ENCODE measurements at places on chromosomes 1 and 21.

GRCh38 chr21:35077975-35078374 lies 28.9 kb upstream of the RUNX1 start:
- DNase-seq: no peak

DNA sequence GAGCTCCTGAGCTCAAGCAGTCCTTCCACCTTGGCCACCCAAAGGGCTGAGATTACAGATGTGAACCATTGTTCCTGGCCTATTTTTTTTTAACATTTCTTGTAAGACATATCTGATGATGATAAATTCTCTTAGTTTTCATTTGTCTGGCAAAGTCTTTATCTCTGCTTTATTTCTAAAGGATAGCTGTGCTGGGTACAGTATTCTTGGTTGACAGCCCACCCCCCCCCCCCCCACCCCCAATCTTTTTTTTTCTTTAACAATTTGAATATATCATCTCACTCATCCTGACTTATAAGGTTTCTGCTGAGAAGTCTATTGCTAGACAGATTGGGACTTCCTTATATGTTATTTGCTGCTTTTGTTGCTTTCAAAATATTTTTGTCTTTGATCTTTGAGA lies 51.3 kb downstream of the PKN2 start:
- DNase-seq: no peak

DNA sequence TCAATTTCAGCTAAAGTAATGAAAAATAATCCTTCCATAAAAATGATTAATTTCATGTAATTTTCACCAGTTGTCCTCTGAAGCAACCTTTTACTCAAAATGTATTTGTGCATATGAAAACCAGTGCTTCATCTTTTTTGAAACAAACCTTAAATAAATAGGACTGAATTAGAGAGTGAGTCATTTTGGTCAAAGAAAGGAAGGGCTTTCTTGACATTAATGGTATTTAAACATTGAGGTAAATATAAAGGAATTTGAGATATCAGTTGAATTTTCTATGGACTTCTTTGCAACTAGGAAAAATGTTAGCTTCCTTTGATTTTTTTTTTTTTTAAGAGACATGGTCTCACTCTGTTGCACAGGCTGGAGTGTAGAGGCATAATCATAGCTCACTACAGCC lies 38.7 kb downstream of the SNX7 start:
- DNase-seq: no peak

DNA sequence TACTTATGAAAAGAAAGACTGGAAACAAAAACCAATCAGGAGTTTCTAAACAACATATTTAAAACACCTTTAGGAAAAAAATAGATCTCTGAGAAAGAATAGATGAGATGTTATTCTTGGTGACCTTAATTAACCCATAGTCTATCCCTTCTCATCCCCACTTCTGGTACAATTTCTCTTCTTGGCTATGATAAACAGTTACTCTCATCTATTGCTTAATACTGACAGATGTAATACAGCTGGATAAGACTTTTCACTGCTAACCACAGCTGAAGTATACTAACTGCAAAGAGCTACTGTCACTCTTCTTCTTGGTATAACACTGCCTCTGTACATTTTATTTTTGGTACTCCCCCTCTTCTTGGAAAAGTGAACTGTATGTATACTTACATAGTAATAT lies 15.2 kb downstream of the EXTL2 start:
- no peak for DNase-seq

DNA sequence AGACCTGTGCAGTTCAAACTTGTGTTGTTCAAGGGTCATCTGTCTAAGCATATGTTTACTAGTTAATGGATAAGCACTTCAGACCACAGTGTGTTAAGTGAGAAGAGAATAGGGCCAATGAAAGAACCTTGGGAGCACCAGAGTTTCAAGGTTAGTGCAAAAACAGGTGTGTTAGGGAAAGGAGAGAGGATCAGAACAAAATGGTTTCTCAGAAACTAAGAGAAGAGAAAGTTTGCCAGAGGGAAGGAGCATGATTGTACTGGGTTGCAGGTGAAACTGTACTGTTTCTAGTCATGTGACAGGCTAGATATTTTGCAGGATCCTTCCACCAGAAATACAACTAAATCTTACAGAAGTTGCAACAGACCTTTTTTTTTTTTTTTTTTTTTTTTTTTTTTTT lies 23.3 kb downstream of the RPRD2 start:
- no peak for DNase-seq

DNA sequence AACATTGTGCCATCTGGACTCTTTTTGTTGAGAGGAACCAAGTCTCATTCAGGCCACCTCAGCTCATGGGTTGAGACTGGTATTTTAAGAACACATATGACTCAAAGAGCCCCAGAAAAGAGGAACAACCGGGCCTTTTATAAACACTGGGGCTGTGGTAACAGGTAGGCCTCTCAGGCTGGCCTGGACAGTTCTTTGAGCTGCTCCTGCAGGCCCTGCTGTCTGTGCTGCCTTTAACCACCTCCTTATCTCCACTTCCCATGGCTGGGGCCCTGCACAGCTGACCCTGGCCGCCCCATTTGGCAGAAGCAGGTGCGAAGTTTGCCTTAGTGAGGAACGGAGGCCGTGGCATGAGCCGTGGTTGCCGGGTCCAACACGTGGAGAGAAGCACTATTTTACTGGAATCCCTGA lies 163.3 kb downstream of the RHOU start:
- no peak for DNase-seq

DNA sequence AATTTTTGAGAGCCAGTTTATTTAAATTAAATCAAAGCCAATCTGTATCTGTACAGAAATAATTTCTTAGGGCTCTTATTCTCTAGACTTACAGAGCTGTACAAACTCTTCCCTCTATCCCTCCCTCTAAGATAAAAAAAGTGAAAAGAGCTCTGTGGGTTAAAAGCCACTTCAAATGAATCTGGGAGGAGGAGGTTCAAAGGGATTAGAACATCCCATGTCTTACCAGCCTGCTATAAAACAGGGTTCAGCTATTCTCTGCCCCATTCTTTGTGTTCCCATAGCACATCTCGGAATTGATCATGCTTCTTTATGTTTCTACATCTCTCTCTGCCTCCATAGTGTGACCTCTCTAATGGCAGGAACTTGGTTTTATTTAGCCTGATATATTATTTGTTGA lies 19.4 kb downstream of the KIAA0319L start:
- no peak for DNase-seq

DNA sequence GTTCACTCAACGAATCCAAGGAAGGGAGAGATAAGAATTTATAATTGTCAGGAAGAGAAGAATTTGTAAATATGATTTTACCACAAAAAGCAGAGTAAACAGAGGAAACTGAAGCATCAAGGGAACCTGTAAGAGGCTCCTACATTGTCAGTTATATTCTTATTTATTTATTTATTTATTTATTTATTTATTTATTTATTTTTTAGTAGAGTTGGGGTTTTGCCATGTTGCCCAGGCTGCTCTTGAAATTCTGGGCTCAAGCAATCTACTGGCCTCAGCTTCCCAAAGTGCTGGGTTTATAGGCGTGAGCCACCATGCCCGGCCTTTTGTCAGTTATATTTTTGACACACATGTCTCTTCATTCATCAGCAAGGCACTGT lies 47.1 kb downstream of the FCRL3 start:
- no peak for DNase-seq

GRCh38 chr1:229117664-229118300 lies 153.1 kb upstream of the RAB4A start:
- no peak for DNase-seq

Data from trophoblast cell (in vitro differentiated cells and primary cell).